ENCODE measurements at places on chromosomes 3 and 15.

GRCh38 chr3:33146791-33147445, 33.1 kb downstream of the CRTAP start:
- DNase-seq, result no peak

DNA sequence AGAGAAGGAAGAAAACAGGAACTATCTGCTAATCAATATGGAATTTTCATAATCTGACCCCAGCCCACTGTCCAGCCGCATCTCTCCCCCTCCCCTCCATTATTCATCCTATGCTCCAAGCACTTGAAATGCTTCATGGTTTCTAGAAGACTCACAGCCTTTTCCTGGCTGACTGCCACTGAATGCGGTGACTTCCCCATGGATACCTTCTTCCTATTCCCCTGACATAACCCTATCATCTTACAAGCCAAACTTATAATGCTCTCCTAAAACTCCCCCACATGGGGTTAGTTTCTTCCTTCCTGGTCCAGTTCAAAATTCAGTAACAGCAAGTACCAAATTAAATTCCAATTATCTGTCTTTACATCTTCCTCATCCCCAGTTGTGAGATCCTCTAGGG, 31.2 kb upstream of the PTX3 start:
- DNase-seq, result no peak

DNA sequence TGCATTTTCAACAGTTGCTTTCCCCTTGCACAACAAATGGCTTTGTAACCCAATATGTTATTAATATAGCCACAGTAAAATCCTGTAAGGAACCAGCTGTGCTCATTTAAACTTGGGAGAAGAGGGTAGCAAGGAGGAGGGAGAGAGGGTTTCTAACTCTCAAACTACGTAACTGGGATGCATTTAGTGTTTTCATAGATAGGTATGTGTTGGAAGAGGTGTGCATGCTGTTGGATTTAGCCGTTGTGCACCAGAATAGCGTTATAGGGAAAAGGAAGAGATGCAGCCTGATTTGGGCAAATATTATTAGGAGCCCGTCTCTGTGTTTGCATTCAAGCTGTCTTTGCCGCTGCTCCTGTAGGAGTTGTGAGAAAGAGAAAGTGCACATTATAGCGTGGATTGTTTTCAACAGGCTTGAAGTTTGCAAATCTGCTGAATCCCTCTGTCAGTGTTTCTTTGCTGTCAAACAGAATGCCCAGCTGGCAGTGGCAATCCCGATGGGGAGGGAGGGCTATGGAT, 39.4 kb downstream of the ARPP21 start:
- no peak for DNase-seq

DNA sequence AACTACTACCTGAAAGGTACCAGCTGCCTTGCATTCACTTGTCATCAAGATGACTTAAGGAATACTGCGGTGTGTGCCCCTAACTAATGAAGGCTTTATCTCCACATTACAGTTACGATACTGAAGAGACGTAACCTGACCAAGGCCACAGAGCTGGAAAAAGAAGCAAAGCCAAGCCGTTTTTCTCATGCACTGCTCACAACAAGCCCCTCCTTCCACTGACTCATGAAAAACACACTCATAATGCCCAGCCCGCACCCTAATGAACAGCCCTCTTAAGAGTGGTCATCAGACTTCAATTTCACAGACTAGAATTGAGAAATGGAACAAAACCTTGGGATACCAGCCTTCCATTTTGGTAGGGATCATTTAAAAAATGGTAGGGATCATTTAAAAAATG, 11.6 kb downstream of the PSMD6 start:
- DNase-seq, result no peak

GRCh38 chr3:123244128-123244527, 42.4 kb downstream of the SEC22A start:
- no peak for DNase-seq

DNA sequence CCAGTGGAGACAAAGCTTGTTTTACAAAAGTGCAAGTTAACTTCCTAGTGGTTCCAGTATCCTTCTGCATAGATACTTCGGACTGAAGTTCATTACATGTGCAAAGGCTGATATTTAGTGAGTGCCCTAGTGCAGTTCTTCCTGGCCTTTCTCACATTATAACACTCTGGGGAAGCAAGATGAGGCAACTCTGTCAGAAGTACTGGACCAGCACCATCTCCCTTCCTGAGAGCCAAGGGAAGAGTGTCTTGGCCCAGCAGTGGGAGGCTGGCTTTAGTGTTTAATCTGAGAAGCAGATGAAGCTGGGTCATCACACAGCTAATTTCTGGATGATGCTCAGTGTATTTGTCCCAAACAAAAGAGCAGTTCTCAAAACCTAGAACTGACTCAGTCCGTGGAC, 397.7 kb downstream of the CACNA2D3 start:
- no peak for DNase-seq

DNA sequence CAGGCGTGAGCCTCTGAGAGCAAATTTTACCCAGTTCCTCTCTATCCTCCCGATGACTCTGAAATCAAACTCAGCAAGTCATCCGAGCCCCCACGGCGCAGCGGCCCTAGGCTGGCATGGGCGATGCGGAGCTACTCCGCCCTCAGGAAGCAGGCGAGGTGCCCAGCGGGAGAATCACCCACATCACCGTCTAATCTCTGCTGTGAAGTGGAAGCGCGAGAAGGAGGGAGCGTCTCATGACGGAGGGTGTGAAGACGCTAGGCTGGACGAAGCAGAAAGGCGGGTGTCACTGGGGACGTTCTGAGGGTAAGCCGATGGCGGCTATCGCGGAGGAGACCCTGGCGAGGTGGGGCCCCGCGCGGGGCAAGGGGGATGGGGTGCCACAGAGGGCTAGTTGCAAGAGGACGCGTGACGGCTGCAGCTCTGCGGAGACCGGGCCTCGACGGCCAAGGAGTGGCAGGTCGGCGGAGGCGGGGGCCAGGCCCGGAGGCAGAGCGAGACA, 9.1 kb upstream of the GNAI2 start:
- DNase-seq, result no peak

GRCh38 chr3:196625331-196625730, 14.2 kb upstream of the NRROS start:
- no peak for DNase-seq

DNA sequence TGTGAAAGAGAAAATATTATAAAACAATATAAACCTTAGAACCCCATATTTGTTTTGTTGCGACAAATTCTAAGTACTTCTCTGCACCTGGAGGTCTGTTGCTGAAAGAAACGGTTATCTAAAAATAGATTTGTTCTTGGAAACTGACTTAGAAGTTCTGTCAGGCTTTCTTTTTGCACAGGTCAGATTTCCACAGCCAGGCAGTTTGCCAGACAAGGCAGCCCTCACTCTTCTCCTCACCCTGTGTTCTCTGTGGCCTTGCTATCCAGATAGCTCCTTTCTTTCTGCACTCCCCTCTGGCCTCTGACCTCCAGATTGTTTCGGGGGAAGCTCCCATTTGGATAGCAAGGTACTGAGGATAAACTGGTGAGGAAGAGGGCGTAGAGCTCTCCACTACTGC, 413.3 kb upstream of the ONECUT1 start:
- no peak for DNase-seq

DNA sequence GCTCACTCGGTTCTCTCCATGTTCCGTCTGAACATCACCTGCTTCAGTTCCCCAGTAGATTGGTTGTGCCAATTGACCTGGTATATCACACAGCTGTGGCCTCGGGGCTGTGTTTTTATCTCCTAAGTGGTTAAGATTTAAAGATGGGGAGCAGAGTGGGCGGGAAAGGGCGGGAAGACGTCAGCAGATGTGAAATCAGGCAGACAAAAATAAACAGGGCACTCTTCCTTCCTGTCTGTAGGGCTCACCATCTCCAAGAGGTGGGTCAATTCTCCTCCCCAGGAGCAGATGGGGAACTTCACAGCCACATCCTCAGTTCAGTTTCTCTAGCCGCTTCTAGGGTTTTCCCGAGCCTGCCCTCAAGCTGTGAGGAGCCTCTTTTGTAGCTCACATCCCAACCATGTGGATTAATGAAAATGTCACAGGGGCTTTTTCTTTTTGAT, 26.8 kb upstream of the LIMD1 start:
- no peak for DNase-seq

DNA sequence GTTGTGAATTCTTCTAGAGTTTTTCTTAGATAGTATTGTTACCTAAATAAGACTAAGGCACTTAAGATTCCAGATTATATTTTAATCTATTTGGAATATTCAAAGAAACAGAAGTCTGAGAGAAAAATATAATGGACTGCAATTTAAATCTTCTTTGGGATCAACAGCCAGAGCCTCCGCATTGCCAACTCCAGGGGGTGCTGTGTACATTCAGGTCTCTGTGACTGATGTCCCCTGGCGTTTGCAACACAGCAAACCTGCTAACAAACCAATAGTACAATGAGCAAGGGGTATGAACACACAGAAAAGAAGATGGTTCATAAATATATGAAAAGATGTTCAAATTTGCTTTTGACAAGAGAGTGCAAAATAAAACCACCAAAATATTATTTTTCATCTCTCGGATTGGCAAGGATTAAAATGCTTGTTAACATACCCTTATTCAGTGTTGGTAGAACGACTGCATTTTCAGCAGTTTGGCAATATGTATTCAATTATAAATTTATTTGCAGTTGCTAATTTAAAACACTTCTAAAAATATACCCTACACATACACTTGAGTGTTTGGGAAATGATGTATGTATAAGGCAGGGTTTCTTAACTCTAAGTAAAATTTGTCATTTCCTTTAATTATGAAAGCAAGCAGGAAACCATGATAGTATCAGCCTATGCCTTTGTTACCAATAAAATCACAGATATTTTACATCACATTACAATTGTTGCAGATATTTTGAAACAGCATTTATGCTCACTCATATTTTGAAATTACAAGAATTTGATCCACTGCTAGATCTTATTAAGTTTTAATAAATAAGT, 16.1 kb upstream of the TM4SF1 start:
- DNase-seq, result peak; percentile 61

- no peak for DNase-seq
These were observed 143.2 kb downstream of the FAM43A start for GRCh38 chr3:194828926-194829325.

DNA sequence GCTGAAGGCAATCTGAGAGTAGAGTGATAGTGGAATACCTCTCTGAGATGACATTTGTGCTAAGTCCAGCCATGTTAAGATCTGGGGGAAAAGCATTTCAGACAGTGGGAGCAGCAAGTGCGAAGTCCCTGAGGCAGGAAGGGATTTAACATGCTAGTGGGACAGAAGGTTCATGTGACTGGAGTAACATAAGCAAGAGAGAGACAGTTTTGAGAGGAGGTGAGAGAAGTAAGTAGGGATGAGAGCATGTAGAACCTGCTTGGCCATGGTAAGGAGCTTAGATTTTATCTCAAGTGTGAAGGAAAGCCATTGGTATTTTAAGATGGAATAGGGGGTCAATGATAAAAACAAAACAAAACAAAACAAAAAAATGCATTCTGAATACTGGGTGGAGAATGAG, 358.6 kb upstream of the KCNH8 start:
- DNase-seq, result no peak

- no peak for DNase-seq
These were observed 5.2 kb downstream of the GPX1 start for GRCh38 chr3:49352890-49353421.

- DNase-seq, result no peak
These were observed 82.8 kb downstream of the DUT start for GRCh38 chr15:48414015-48414414.

All from neural crest cell (in vitro differentiated cells).